ENCODE measurements at places on chromosomes 1 and 21.

GRCh38 chr1:44038876-44039657 lies 7.8 kb upstream of the SLC6A9 start:
- DNase-seq = no peak

DNA sequence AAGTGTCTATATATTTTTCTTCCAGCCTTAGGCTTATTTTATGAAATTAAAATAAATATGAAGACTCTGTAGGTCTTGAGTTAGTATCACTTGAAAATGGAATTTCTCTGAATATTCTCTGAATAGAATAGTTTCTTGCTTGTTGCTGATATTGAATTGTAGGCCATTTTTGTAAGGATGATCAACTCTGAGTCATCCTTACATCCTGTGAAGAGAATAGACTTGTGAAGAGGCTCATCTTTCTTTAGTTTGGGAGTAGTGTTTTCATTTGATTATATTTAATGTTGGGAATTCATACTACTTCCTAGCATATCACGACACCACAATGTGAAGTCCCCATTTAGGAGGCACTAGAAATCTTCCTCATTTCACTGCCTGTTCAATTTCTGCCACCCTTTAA lies 27.5 kb upstream of the CD1D start:
- no peak for DNase-seq

GRCh38 chr21:42740405-42740909 lies 87.0 kb downstream of the PDE9A start:
- no peak for DNase-seq

GRCh38 chr1:56808410-56808809 lies 10.8 kb downstream of the FYB2 start:
- DNase-seq = no peak

All from progenitor cell of endocrine pancreas (in vitro differentiated cells).